ENCODE measurements at places on chromosomes 3 and 15.

DNA sequence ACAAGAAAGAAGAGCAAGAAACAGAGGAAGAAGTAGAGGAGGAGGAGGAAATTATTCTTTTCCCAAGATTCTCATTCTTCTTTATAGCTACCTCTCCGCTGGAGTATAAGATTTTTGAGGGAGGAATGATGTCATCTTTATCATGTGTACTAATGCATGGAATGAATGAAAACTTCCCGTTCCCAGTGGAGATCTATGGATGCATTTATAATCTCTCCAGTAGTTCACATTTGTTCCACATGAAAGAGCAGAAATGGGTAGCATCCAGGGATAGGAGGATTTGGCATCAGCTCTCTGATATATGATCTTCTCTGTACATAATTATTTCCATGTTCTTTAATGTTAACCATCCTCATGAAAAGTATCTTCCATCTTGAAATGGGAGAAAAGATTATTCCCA, 244.4 kb downstream of the ADAMTSL3 start:
- H3K27me3 ChIP-seq: no peaks in the 10 kb centered on the region
- H3K4me3 ChIP-seq: no peak overlapping the region
- DNase-seq: no peak
- no peaks in the 10 kb centered on the region for H3K4me1 ChIP-seq
- no peaks in the 10 kb centered on the region for H3K36me3 ChIP-seq
- no peak overlapping the region for H3K27ac ChIP-seq

GRCh38 chr3:156705761-156706616, 31.6 kb downstream of the TIPARP start:
- H3K27ac ChIP-seq: no peak overlapping the region
- DNase-seq: no peak
- no peaks in the 10 kb centered on the region for H3K4me1 ChIP-seq
- H3K27me3 ChIP-seq: no peaks in the 10 kb centered on the region

DNA sequence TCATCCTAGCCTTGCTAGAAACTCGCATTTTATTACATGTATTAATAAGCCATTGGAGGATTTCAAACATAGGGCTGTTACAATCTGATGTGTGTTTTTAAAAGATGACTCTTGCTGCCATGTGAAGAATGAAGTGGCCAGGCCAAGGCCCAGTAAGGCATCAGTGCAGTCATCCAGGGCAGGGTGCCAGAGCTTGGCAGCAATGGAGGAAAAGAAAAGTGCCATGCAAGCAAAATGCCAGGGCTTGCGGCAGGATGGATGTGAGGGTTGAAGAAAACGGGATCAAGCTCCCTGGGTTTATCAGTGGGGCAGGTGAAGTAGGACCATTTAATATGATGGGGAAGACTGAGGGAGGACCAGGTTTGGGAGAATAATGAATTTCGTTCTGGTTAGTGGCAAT, 183.6 kb downstream of the MINAR1 start:
- no peaks in the 10 kb centered on the region for H3K27me3 ChIP-seq
- no peaks in the 10 kb centered on the region for H3K36me3 ChIP-seq
- no peaks in the 10 kb centered on the region for H3K4me1 ChIP-seq
- no peak for DNase-seq
- H3K27ac ChIP-seq: no peak overlapping the region
- no peak overlapping the region for H3K4me3 ChIP-seq

GRCh38 chr3:135757421-135757820, 208.1 kb upstream of the PPP2R3A start:
- no peaks in the 10 kb centered on the region for H3K27me3 ChIP-seq
- H3K27ac ChIP-seq: no peak overlapping the region
- no peak overlapping the region for H3K4me3 ChIP-seq
- DNase-seq: no peak
- no peaks in the 10 kb centered on the region for H3K36me3 ChIP-seq

- H3K36me3 ChIP-seq: no peaks in the 10 kb centered on the region
- no peaks in the 10 kb centered on the region for H3K27me3 ChIP-seq
These were observed 115.9 kb upstream of the ST8SIA2 start for GRCh38 chr15:92277776-92278175.

DNA sequence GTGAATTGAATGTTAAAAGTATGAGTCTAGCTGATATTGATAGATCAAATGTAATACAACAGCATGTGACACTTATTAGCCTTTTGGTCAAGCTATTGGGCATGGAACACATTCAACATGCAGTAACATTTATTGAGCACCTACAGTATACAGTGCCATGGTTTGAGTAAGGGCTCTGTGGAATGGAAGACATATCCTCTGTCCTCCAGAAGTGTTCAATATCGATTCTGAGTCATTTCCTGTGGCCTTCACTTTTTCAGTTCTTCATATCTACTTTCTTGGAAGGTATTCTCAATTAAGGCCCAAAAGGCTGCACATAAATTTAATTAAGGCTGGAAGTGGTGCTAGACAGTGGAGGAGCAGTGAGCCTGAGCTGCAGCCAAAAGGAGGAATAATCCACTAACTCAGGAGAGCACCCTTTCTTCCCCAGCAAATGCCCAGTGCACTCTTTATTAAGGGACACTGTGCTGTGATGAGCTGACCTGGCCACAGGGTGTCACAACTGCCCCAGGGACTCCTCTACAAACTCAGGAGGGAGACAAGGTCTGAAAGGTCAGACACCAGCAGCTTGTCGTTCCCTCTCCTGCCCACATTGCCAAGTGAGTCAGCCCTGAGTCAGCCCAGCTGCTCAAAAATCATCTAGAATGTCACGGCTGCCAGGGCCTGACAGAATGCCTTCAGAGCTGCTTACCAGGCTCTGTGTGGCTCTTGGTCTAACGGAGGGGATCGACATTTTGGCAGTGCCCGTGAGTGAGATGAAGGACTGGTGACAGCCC, 544.8 kb downstream of the AGBL1 start:
- H3K4me3 ChIP-seq: no peak overlapping the region
- H3K27me3 ChIP-seq: no peaks in the 10 kb centered on the region
- H3K36me3 ChIP-seq: no peaks in the 10 kb centered on the region
- H3K4me1 ChIP-seq: peaks cover 5% of the 10 kb centered on the region
- DNase-seq: peak; percentile 18

DNA sequence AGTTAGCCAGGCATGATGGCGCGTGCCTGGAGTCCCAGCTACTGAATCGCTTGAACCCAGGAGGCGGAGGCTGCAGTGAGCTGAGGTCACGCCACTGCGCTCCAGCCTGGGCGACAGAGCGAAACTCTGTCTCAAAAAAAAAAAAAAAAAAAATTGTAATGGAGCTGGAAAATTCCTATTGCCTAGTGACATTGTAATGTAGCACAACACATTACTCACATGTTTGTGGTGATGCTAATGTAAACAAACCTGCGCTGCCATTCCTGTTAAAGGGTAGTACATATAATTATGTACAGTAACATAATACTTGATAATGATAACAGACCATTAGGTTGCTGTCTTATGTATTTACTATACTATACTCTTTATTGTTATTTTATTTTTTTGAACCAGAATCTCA, 39.1 kb downstream of the KNL1 start:
- no peak for DNase-seq
- no peak overlapping the region for H3K4me3 ChIP-seq
- H3K4me1 ChIP-seq: no peaks in the 10 kb centered on the region
- no peaks in the 10 kb centered on the region for H3K36me3 ChIP-seq
- no peak overlapping the region for H3K27ac ChIP-seq
- H3K27me3 ChIP-seq: no peaks in the 10 kb centered on the region

- H3K36me3 ChIP-seq: no peaks in the 10 kb centered on the region
- no peaks in the 10 kb centered on the region for H3K27me3 ChIP-seq
- H3K4me3 ChIP-seq: no peak overlapping the region
- DNase-seq: peak; percentile 50
These were observed 74.5 kb downstream of the TLE3 start for GRCh38 chr15:70023064-70023768.

GRCh38 chr3:46830801-46831200, 32.4 kb downstream of the MYL3 start:
- H3K27ac ChIP-seq: no peak overlapping the region
- no peaks in the 10 kb centered on the region for H3K36me3 ChIP-seq
- no peaks in the 10 kb centered on the region for H3K4me1 ChIP-seq

- H3K4me1 ChIP-seq: no peaks in the 10 kb centered on the region
- peaks cover 30% of the 10 kb centered on the region for H3K36me3 ChIP-seq
- H3K27ac ChIP-seq: no peak overlapping the region
- no peak overlapping the region for H3K4me3 ChIP-seq
- DNase-seq: no peak
- no peaks in the 10 kb centered on the region for H3K27me3 ChIP-seq
These were observed 32.0 kb downstream of the TAMM41 start for GRCh38 chr3:11814663-11815062.

DNA sequence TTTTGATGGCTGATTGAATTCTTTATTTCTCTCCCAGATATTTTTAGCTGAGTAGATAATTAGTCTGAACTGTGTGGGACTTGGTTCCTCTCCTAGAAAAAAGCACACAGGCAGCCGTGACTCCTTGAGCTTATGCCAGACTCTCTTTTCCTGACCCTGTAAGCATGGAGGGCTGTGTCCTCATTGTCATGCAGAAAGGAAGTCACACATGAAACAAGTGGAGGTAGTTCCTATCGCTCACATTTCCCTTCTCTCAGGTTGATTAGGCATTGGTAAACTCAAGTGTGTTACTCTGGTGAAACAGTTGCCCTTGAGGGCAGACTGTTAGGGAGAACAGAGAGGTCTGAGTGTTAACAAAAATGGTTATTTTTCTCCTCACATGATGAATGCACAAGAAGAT, 6.3 kb upstream of the RTP4 start:
- H3K4me1 ChIP-seq: no peaks in the 10 kb centered on the region
- no peak overlapping the region for H3K27ac ChIP-seq
- no peaks in the 10 kb centered on the region for H3K36me3 ChIP-seq
- H3K4me3 ChIP-seq: no peak overlapping the region
- H3K27me3 ChIP-seq: no peaks in the 10 kb centered on the region

- H3K27ac ChIP-seq: no peak overlapping the region
- no peak for DNase-seq
- H3K27me3 ChIP-seq: no peaks in the 10 kb centered on the region
- H3K4me3 ChIP-seq: no peak overlapping the region
These were observed 472.1 kb downstream of the SOX2 start for GRCh38 chr3:182183716-182184430.

GRCh38 chr15:99307735-99308134, 56.5 kb downstream of the LRRC28 start:
- no peaks in the 10 kb centered on the region for H3K27me3 ChIP-seq
- DNase-seq: no peak
- no peak overlapping the region for H3K27ac ChIP-seq
- no peaks in the 10 kb centered on the region for H3K4me1 ChIP-seq
- H3K4me3 ChIP-seq: no peak overlapping the region
- H3K36me3 ChIP-seq: no peaks in the 10 kb centered on the region

- H3K4me1 ChIP-seq: no peaks in the 10 kb centered on the region
- no peaks in the 10 kb centered on the region for H3K36me3 ChIP-seq
- no peak overlapping the region for H3K27ac ChIP-seq
- DNase-seq: no peak
- H3K4me3 ChIP-seq: no peak overlapping the region
These were observed 37.0 kb downstream of the CLDN18 start for GRCh38 chr3:138046955-138047354.

GRCh38 chr3:29415482-29416223, 134.8 kb downstream of the RBMS3 start:
- H3K27me3 ChIP-seq: no peaks in the 10 kb centered on the region
- H3K4me1 ChIP-seq: no peaks in the 10 kb centered on the region
- no peak for DNase-seq
- no peak overlapping the region for H3K27ac ChIP-seq
- H3K36me3 ChIP-seq: no peaks in the 10 kb centered on the region

DNA sequence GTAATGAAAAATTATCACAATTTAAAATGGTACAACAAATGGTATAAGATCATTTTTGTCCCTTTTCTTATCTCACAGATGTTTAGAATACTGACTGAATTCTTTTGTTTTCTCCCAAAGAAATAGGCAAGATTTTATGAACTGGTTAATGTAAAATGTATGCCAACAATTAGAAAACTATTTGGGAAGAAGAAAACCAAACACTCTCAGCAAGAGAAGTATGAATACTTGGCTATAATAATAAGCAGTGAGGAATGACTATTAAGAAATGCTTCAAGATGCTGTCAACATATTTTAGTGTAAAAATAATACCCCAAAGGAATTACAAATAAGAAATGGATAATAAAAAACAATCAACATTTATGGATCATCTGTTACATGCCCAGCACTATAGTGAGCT, 18.5 kb downstream of the SHQ1 start:
- H3K4me1 ChIP-seq: no peaks in the 10 kb centered on the region
- no peaks in the 10 kb centered on the region for H3K27me3 ChIP-seq
- no peak overlapping the region for H3K4me3 ChIP-seq
- no peak for DNase-seq
- peaks cover 7% of the 10 kb centered on the region for H3K36me3 ChIP-seq
- no peak overlapping the region for H3K27ac ChIP-seq

DNA sequence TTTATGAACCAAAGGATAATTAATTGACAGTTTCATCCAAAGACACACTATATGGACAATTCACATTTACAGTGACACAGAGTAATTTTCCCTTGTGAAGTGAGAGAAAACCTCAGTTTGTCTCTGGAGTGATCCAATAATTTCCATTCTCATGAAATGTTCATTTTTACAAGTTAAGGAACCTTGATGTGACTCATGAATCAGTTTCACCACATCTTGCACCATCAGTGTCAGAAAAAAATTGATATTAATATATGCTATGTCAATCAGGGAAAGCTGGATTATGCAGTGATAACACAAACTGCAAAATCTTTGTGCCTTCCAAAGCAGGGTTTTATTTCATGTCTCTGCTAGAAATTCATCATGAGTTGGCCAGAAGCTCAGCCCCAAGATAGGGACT, 348.1 kb downstream of the ARPP21 start:
- H3K36me3 ChIP-seq: no peaks in the 10 kb centered on the region
- no peak for DNase-seq
- H3K4me3 ChIP-seq: no peak overlapping the region
- H3K27ac ChIP-seq: no peak overlapping the region
- no peaks in the 10 kb centered on the region for H3K4me1 ChIP-seq

- no peak overlapping the region for H3K27ac ChIP-seq
- H3K4me1 ChIP-seq: peaks cover 4% of the 10 kb centered on the region
- no peak overlapping the region for H3K4me3 ChIP-seq
- H3K27me3 ChIP-seq: no peaks in the 10 kb centered on the region
- DNase-seq: no peak
These were observed 23.7 kb downstream of the ESYT3 start for GRCh38 chr3:138457863-138458735.

DNA sequence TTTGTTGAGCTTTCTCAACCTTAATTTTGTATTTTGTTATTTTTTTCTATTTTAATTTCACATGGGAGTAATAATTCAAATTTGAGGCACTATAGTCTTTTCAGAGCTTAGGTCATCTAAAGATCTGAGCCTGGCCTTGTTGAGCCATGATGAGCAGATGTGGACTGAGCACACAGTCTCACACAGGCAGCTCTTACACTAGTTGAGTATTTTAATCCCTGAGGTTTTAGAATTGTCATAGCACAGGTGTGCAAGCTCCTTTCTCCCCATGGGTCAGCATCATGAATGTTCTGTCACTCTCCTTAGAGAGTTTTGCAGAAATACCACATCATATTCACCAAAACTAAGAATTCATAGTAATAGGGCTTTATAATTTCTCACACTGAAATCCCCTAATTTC, 4.9 kb downstream of the ZBTB38 start:
- DNase-seq: no peak
- no peak overlapping the region for H3K27ac ChIP-seq
- no peak overlapping the region for H3K4me3 ChIP-seq
- no peaks in the 10 kb centered on the region for H3K36me3 ChIP-seq
